Endodermal cell (in vitro differentiated cells): ENCODE measurements at places on chromosomes 7 and 10. TPM values are rescaled to one million over a fixed set of nuclear protein-coding genes. Genes with fewer than 3 reads are reported as not detected.

DNA sequence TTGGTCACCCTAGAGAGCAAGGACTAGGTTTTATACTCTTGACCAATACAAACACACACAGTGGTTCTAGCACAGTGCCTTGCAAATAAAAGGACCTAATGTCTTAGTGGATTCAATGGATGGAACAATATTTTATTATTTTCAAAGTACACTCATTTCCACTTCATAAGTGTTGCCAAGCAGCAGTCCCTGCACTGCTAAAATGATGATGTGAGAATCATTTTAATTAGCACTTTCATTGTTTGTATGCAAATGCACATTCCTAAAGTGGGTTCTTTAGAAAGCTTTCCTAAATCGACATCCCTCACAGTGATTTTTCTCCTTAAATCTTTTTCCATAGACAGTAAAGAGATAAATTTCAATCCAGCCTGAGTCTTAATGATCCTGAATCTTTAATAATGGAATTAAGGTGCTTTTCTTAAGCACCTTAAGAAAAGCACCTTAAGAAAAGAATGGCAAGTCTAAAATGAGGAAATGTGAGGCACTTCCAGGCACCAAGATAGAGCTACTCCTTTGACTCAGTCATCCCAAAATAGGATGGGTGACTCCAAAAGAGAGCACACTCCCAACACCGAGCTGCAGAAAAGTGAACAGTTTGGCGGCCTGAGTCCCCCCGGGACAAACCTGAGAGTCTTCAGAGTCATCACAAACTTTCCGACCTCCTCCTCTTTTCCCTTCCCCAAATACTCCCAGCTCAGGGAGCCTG, 84.5 kb downstream of the SORBS1 start:
- no peak for DNase-seq
- H3K27ac ChIP-seq, result no peak overlapping the region
- peaks cover 30% of the 10 kb centered on the region for H3K4me1 ChIP-seq

SPDYE5 gene
- total RNA-seq, result not detected in 3 replicates

DNA sequence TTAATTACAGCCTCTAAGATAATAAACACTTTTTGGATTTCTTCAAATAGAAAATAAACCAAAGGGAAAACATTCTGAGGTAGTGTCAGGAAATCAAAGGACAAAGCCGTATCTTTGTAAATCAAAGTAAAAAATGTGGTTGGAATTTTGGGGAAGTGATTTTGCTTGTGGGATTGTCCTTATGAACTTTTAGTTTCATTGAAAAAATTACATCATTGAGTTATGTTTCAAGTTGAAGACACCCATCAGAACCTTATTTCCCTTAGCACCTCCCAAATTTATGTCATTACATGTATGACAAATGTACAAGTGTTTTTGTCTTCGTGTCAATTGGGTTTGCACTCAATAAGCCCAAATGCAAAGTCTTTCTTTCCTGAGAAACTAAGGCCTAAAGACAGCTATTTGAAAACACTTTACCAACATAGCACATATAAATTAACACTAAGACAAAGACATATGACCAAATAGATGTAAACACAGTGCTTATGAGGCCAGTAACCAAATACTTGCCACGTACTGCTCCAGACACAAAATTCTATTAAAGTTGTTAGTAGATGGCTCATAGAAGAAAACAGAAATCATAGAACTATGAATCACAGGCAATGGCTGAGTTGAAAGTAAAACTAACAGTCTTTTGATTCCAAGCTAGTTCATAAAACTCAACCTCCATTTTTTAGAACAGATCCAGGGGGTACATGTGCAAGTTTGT, 26.9 kb upstream of the LAMB4 start:
- DNase-seq, result no peak
- no peak overlapping the region for H3K27ac ChIP-seq
- H3K4me3 ChIP-seq, result no peak overlapping the region
- no peaks in the 10 kb centered on the region for H3K4me1 ChIP-seq
- no peaks in the 10 kb centered on the region for H3K36me3 ChIP-seq

ALKBH4 gene
- 13.6 and 16.2 TPM in 2 replicates for total RNA-seq

- H3K27me3 ChIP-seq, result no peaks in the 10 kb centered on the region
- H3K4me1 ChIP-seq, result no peaks in the 10 kb centered on the region
- peak; percentile 49 for DNase-seq
- H3K4me3 ChIP-seq, result no peak overlapping the region
Observed at GRCh38 chr7:42029405-42029804, 207.6 kb downstream of the GLI3 start.

DNA sequence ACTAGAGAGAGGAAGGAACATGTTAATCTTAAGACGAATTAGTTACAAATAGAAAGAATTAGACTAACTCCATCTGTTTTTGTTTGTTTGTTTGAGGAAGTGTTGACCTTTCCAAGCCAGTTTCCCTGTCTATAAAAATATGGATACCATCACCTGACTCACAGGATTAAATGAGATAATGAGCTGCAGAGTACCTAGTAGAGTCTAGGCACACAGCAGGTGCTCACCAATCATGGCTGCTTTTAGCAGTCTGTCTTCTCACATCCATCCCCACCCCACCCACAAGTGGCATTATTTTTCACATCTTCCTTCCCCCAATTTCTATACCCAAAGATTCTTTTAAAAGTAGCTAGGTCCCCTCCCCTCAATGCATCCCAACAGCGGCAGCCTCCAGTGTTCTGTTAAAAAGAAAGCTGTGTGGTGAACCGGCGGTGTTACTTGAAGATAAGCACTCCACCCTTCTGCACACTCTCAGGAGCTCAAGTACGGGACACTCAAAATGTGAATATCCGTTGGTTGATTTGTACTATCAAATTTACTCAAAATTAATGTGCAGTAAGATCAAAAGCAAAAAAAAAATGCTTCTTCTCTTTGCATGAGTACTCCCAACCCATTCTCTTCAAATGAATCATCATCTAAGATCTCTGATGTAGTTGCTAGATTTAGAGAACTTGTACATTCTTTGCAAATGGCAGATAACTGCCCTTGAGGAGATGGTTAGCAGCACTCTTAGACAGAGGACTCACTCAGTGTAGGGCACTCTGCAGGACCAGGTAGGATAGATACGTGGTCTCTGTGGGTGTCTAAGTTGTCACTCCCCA, 145.4 kb upstream of the ASAH2 start:
- H3K27ac ChIP-seq, result no peak overlapping the region
- H3K36me3 ChIP-seq, result no peaks in the 10 kb centered on the region
- DNase-seq, result no peak

CAV2 gene
- total RNA-seq, result 7.4 to 13.5 TPM (median 7.5 TPM) in 3 replicates

TMEM140 gene
- not detected in 3 replicates for total RNA-seq

DNA sequence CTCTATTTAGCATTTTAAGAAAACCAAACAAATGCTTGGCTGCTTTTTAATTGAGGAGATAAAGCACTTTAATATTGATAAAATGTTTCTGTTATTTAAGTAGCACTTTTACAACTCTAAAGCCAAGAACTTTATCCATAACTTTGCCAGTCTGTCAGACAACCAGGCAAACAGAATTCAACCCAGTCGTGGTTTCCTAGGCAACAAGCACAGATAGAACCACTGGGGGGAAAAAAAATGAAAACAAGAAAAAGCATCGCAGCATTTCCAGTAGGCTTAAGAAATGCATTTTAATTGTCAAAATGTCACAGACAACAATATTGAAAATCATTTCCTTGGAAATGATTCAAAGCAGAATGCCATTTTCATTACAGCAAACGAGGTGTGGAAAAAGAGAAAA, 323.4 kb downstream of the PARD3 start:
- no peak overlapping the region for H3K27ac ChIP-seq
- no peak overlapping the region for H3K4me3 ChIP-seq
- peaks cover 13% of the 10 kb centered on the region for H3K36me3 ChIP-seq
- no peaks in the 10 kb centered on the region for H3K4me1 ChIP-seq

ANAPC16 gene
- total RNA-seq, result 57.4 and 57.6 TPM in 2 replicates

GRCh38 chr7:78718212-78718611, 735.3 kb downstream of the MAGI2 start:
- no peaks in the 10 kb centered on the region for H3K27me3 ChIP-seq
- H3K4me3 ChIP-seq, result no peak overlapping the region
- H3K36me3 ChIP-seq, result no peaks in the 10 kb centered on the region
- no peak for DNase-seq

DNA sequence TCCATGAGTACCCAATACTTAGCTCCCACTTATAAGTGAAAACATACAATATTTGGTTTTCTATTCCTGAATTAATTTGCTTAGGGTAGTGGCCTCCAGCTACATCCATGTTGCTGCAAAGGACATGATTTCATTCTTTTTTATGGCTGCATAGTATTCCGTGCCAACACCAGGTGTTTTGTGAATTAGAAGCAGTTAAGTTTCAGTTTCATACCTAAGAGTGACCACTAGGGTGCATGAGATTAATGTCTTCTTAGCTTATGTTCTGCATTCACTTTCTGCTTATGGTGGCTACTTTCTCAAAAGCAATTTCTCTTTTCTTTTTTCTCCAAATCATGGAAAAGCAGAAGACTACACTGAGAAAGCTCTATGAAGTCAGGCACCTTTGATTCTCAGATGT, 65.1 kb upstream of the VSTM2A start:
- DNase-seq, result no peak
- no peaks in the 10 kb centered on the region for H3K27me3 ChIP-seq
- H3K27ac ChIP-seq, result no peak overlapping the region
- H3K36me3 ChIP-seq, result no peaks in the 10 kb centered on the region
- no peak overlapping the region for H3K4me3 ChIP-seq

- DNase-seq, result no peak
- no peak overlapping the region for H3K27ac ChIP-seq
- H3K4me3 ChIP-seq, result no peak overlapping the region
Observed at GRCh38 chr7:80105701-80106408, 28.8 kb upstream of the GNAI1 start.

GRCh38 chr7:155885167-155886155, 73.2 kb upstream of the SHH start:
- no peaks in the 10 kb centered on the region for H3K36me3 ChIP-seq
- no peak overlapping the region for H3K27ac ChIP-seq
- H3K4me1 ChIP-seq, result no peaks in the 10 kb centered on the region
- DNase-seq, result no peak
- H3K4me3 ChIP-seq, result no peak overlapping the region

GRCh38 chr7:76430836-76431235, 6.1 kb downstream of the ZP3 start:
- no peaks in the 10 kb centered on the region for H3K4me1 ChIP-seq
- no peaks in the 10 kb centered on the region for H3K27me3 ChIP-seq
- DNase-seq, result no peak

SMO gene
- total RNA-seq, result 68.5 and 75.5 TPM in 2 replicates

PHKG1 gene
- 0.46 TPM in 1 of 2 replicates, not detected in the other for total RNA-seq

SLC4A2 gene
- 245 and 265 TPM in 2 replicates for total RNA-seq

MICALL2 gene
- 12.2 to 26.6 TPM (median 24.8 TPM) in 3 replicates for total RNA-seq

DNA sequence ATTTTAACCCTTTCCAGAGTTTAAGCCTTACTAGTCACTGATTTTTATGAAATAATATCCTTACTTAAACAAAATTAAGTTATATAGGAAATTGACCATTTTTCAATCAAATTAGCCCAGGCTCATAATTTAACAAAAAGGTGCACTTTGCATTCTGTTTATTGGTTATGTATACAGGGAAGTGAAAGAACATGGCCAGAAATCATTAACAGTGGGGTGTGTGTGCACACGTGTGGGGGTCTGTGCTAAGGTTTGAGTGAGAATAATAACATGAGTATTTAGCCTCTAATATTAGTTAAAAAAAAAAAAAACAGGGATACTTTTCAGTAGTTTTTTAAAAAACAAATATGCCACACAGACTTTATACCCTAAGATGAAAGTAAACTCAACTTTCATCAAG, 510.5 kb upstream of the PFKP start:
- no peaks in the 10 kb centered on the region for H3K4me1 ChIP-seq
- H3K36me3 ChIP-seq, result no peaks in the 10 kb centered on the region
- DNase-seq, result no peak
- H3K27ac ChIP-seq, result no peak overlapping the region
- no peak overlapping the region for H3K4me3 ChIP-seq

DNA sequence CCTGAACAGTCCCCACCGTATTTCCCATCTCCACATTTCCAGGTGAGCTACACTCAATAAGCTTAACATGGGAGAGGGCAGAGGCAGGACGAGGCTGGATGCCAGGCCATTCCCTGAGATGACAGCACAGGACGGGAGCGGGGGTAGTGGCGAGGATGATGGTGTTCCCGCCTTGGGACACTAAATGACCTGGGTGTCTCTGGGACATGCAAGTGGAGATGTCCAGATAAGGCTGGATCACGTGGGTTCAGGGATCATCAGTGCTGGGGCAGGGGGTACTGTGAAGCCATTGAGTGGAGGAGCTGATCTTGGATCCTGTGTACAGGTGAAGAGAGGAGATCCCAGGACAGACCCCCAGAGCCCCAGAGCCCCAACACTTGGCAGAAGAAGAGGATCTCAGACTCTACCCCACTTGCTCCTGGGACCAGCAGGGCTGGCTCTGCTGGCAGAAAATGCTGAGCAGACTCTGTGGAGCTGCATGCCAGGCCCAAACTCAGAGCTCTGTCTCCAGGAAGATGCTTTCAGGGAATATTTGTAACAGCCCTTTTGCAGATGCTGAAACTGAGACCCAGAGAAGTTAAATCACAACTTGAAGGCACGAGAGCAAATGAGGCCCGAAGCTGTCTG, 29.7 kb upstream of the HSPA12A start:
- no peaks in the 10 kb centered on the region for H3K36me3 ChIP-seq
- no peaks in the 10 kb centered on the region for H3K27me3 ChIP-seq
- no peak overlapping the region for H3K27ac ChIP-seq
- no peaks in the 10 kb centered on the region for H3K4me1 ChIP-seq
- DNase-seq, result no peak
- no peak overlapping the region for H3K4me3 ChIP-seq

DNA sequence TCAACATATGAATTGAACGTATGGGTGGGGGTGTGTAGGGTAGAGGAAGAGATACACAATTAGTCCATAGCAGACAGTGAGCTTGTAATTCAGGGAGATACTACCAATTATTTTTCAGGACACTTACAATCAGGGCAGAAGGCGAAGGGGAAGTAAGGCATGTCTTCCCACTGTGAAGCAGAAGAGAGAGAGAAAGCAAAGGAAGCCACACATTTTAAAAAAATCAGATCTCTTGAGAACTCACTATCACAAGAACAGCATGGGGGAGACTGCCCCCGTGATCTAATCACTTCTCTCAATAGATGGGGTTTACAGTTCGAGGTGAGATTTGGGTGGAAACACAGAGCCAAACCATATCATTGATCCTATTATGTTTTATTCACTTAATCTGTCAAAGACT, 116.4 kb upstream of the RPA3 start:
- H3K27ac ChIP-seq, result no peak overlapping the region
- H3K27me3 ChIP-seq, result no peaks in the 10 kb centered on the region
- peak; percentile 71 for DNase-seq
- peaks cover 6% of the 10 kb centered on the region for H3K4me1 ChIP-seq
- no peaks in the 10 kb centered on the region for H3K36me3 ChIP-seq
- no peak overlapping the region for H3K4me3 ChIP-seq

GRCh38 chr10:36578306-36578705, 547.1 kb upstream of the ANKRD30A start:
- no peak overlapping the region for H3K27ac ChIP-seq
- H3K27me3 ChIP-seq, result no peaks in the 10 kb centered on the region
- H3K4me3 ChIP-seq, result no peak overlapping the region
- H3K4me1 ChIP-seq, result no peaks in the 10 kb centered on the region

- no peak for DNase-seq
- H3K4me1 ChIP-seq, result no peaks in the 10 kb centered on the region
- H3K27me3 ChIP-seq, result no peaks in the 10 kb centered on the region
Observed at GRCh38 chr10:44660271-44660670, 250.9 kb upstream of the TMEM72 start.

GRCh38 chr7:114426824-114427223, 12.2 kb downstream of the FOXP2 start:
- DNase-seq, result no peak
- no peaks in the 10 kb centered on the region for H3K27me3 ChIP-seq
- H3K4me3 ChIP-seq, result no peak overlapping the region
- H3K36me3 ChIP-seq, result no peaks in the 10 kb centered on the region
